ENCODE measurements at places on chromosomes 1 and 21.

- no peak for DNase-seq
Measured at GRCh38 chr1:45864167-45865106, 61.0 kb downstream of the MAST2 start.

DNA sequence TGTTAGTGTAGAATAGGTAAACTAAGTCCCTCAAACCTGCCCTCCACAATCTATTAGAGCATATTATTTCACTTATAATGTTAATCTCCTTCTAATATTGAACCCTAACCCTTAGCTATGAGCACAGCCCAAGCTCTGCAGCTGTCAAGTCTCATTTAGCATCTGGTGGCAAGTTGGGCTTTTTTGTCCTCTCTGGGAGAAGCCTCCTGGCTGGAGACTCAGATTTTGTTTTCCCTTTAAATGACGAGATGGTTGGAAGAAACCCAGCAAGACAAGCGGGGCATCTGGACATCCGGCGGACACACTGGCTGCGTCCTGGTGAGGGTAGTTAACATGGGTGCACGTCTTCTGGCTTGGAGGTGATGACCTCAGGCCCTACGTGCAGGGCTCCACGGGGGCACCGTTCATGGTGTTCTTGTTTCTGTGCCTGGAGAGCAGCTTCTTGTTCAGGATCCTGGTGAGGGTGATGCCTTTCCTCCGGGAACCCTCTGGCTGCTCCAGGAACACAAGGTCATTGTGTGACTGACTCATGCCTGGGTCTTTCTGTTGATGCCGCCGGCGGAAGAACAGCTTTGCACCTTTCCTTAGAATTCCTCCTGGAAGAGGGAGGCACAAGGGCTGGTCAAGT, 9.7 kb upstream of the PRDM15 start:
- no peak for DNase-seq

- DNase-seq, result no peak
Measured at GRCh38 chr1:100683448-100684349, 35.8 kb upstream of the VCAM1 start.

GRCh38 chr1:209756615-209757445, 977 bp downstream of the TRAF3IP3 start:
- no peak for DNase-seq

GRCh38 chr1:6614929-6615785, 1.6 kb downstream of the PHF13 start:
- no peak for DNase-seq

DNA sequence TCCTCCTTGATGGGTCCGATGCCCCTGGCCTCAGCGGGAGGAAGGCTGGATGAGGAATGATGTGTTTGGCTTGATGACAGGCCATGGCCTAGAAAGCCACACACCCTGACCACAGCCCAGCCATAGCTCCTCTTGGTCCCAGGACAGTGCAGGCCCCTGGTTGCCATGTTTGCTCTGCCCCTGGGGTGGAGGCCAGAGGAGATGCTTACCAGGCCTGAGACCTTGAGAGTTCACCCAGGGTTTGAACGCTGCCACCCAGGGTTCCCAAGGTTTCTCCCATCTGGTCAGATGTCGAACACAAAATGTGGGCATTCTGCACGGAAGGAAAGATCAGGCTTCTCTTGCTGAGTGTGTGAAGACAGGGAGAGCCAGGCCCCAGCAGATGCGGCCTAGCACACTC, 2.6 kb downstream of the C1orf226 start:
- no peak for DNase-seq

- DNase-seq, result no peak
Measured at GRCh38 chr1:89759036-89759435, 61.8 kb upstream of the LRRC8D start.

- no peak for DNase-seq
Measured at GRCh38 chr1:154483941-154484803, 17.8 kb upstream of the TDRD10 start.

DNA sequence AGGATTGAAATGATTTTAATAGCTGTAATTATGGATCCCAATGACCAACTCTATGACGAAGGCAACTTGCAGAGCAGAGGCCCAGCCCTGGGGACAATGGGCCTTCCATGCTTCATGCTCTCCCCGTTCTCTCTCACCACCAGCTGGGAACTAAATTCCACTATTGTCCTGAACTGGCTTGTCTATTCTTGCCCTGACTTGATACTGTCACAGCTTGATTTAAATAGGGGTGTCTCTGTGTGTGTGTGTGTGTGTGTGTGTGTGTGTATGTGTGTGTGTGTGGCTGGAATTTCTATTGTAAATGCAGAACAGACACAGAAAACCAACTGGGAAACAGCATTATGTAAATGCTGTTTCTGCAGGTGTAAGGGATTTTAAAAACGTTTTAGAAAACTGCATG, 57.0 kb downstream of the SLC22A15 start:
- DNase-seq, result no peak

- no peak for DNase-seq
Measured at GRCh38 chr21:39209334-39209688, 26.1 kb upstream of the PSMG1 start.

DNA sequence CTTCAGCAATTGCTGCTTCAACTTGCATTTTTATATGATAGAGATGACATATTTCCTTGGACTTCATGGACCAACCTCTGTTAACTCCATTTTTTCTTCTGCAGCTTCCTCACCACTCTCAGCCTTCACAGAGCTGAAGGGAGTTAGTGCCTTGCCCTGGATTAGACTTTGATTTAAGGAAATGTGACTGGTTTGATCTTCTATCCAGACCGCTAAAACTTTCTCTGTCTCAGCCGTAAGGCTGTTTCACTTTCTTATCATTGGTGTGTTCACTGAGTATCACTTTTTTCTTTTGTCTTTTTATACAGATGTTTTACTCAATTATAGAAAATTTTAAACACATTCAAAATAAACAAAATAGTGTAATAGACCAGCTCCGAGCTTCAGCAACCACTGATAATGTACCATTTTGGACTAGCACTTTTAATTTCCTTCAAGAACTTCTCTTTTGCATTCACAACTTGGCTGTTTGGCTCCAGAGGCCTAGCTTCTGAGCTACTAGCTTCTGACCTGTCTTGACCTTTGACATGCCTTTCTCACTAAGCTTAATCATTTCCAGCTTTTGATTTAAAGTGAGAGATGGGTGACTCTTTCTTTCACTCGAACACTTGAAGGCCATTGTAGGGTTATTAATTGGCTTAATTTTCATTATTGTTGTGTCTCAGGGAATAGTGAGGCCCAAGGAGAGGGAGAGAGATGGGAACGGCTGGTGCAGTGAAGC, 9.3 kb downstream of the NEK7 start:
- DNase-seq, result no peak

GRCh38 chr21:34724857-34725195, 56.0 kb downstream of the CLIC6 start:
- no peak for DNase-seq

DNA sequence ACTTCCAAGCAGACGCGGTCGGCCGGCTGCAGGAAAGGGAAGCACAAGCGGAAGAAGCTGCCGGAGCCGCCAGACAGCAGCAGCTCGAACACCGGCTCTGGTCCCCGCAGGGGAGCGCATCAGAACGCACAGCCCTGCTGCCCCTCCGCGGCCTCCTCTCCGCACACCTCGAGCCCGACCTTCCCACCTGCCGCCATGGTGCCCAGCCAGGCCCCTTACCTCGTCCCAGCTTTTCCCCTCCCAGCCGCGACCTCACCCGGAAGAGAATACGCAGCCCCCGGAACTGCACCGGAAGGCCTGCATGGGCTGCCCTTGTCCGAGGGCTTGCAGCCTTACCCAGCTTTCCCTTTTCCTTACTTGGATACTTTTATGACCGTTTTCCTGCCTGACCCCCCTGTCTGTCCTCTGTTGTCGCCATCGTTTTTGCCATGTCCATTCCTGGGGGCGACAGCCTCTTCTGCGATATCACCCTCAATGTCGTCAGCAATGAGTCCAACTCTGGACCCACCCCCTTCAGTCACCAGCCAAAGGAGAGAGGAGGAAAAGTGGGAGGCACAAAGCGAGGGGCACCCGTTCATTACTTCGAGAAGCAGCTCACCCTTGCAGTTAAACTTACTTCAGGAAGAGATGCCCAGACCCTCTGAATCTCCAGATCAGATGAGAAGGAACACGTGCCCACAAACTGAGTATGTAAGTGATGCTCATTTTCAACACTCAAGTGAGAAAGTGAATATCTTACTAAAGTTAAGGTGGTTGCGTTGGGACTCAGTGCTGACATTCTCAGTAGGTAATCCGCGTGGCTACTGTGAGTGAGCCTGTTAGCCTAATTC, 25.5 kb downstream of the UTS2 start:
- no peak for DNase-seq

DNA sequence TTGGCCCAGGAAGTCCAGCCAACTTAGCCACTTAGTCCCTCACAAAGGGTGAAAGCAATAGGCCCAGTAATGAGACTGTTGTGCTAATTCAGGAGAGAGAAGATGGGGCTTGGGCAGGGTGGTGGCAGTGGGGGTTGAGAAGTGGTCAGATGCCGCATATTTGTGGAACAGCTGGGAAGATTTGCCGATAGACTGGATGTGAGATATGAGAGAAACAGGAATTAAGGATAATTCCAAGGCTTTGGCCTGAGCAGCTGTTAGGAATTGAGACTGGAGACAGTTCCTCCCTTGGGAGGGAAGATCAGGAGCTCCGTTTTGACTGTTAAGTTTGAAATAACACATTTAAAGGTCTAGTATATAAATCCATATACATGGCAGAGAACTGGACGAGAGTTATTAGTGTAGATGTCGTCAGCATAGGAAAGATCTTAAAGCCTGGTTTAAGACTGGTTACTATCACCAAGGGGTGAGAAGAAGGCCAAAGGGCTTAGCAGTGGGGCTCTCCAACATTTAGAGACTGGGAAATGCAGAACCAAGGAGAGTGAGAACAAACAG, 323.7 kb upstream of the FAM78B start:
- no peak for DNase-seq

GRCh38 chr1:192506741-192507155, 68.8 kb upstream of the RGS1 start:
- no peak for DNase-seq

GRCh38 chr1:216175714-216176113, 247.5 kb downstream of the USH2A start:
- DNase-seq, result no peak

DNA sequence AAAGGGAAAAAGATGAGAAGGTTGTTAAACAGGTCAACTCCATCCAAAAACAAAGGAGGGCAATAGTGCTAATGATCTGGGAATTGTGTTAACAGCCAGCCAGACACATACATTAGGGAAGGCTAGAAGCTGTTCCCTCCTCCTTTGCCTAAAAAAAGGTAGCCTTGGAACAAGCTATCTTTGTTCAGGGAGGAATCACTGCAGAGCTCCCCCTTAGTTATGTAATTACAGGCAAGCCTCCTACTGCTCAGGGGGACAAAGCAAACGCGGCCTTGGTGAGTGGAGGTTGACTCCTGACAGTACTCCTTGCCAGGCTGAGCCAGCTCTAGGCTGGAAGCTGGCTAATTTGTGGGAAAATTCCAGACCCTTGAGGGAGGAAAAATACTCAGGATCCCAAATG, 97.6 kb downstream of the VAV3 start:
- no peak for DNase-seq

- DNase-seq, result no peak
Measured at GRCh38 chr1:225423518-225423855, 4.4 kb downstream of the LBR start.

Data from stimulated activated CD8-positive, alpha-beta memory T cell treated with anti-CD3 and anti-CD28 coated beads, Interleukin-15, amount 100 ng/mL, for 1 hour (primary cell).